ENCODE measurements at places on chromosomes 4 and X.
A peak's percentile ranks its signal among the peaks of the same experiment; 100 is the strongest.

DNA sequence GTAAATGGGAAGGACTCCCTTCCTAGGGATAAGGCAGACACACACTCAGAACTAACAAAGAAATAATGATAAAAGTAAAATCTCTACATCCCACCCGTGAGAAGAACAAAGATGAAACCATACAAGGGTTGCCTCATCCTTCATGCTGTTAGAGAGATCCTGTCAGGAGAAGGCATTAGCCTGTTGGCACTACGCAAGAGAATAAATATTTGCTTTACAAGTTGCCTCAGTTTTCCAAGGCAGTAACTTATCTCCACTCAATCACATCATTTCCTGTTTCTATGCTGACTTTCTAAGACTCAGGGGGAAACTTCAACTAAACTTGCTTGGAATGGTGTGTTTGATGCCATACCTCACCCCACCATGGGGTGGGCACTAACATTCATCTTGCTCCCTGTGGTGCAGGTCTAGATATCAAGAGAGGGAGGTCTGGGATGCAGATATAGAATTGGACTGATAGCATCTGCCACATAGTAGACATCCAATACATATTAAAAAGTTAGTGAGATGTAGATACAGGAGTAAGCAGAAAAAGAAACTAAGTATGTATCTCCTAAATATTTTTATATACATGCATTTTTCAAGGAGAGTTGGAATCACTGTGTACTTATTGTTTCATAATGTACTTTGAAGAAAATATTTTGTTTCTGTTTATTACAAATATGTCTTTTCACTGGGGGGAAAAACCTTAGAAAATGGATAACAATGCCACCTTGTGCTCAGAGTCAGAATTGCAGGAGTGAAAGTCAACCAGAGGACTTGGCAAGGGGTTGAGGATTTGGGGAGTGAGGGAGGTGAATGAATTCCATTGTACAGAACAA, 57.2 kb upstream of the BEX4 start:
- DNase-seq: no peak

DNA sequence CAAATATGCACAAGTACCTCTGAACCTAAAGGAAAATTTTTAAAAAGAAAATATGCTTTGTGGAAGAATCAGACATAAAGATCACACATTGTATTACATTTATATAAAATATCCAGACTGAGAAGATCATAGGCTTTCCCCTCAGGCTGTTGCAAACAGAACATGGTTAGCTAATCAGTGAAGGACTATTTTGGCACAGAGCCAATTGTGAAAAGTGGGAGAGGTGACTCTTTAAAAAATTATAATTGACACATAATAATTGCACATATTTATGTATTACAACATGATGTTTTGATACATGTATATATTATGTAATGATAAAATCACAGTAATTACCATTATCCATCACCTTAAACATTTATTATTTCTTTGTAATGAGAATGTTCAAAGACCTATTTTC, 44.1 kb upstream of the FOXR2 start:
- no peak for DNase-seq

DNA sequence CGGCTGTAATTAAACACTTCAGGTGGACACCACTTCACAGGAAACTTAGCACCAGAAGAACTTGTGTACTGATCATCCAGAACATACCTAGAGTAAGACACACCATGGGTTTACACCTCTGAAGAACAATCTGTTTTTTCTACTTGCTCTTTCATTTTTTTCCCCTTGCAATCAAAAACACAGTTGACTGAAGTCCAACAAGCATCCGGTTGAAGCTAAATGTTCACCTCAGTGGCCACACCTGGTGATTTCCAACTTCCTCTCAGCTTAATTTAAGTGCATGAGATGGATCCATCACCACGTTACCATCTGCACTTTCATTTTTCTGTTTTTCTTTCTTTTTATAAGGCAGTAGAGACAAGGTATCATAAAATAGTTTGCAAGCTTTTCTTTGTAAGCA, 4.9 kb upstream of the TXK start:
- no peak for DNase-seq

DNA sequence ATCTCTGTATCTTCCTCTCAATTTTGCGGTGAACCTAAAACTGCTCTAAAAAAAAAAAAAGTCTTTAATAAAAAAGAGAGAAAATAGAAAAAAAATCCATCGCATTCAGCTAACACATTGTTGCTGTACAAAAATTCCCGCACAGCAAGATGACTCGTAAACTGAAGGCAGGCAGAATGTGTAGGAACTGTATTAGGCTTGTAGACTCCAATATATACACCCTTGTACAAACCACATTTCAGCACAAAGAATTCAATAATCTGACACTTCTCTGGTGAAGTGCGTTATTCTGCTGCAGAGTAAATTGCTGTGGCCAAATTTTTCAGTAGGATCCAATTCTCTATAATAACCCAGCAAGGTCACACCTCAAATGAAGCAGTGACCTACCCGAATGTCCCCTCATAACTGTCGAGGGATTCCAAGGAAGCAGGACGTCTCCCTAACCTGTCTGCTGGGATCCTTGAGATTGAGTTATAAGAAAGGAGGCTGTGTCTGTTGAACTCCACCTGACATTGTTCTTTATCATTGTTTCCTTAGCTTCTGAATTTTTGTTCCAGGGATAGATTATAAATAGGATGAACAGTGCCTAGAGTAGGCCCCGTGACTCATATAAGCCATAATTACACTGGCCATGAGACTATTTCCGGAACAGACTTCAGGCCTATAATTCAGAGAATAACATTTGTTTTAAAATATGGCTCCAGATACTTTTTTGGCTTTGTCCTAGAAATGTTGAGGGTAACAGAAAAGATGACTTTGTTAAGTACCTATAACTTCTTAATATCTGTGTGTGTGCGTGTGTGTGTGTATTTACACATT, 348.3 kb downstream of the PCDH7 start:
- no peak for DNase-seq

- no peak for DNase-seq
Observed at GRCh38 chrX:39907964-39908661, 189.6 kb downstream of the BCOR start.

DNA sequence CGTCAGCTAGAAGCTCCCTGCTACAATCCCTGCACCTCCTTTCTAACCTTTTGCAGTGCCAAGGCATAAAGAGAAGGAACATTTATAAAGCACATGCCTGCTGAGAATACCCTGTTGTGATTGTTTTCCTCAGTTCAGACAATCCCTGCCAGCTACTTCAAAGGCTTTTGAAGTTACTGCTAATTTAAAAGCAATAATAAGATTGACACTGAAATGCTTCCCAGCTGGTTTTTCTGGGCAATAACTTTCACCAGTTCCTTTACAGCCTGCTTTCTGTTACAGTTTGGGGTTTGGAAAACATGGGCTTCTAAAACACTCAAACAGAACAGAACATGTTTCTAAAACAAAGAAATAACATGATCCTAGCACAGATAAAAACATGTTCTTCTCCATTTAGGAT, 232.3 kb upstream of the CPEB2 start:
- no peak for DNase-seq

DNA sequence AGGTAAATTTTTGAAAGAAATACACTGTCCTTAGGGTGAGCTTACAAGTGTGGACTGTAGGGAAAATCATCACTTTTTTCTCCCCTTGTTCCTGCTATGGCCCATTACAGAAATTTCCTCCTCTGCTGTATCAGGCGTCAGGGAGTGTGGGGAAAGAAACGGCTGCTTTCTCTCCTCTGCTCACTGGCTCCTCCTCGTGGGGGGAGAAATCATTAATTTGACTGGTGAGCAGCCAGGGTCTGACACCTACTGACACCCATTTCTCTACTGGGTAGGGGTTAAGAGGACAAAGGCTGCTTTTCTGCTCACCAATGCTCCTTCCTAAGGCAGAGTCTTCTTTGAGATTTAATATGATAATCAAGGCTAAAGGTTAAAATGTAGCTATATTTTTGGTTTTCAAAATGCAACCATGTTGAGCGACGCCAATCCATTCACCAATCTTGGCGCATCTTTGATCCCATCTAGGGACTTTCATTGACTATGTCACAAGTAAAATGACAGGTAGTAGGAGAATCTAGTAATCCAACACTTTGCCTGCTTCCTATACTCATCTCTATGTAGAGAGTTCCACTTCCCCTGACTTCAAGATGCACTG, 25.1 kb downstream of the SETD7 start:
- DNase-seq: peak; percentile 55

DNA sequence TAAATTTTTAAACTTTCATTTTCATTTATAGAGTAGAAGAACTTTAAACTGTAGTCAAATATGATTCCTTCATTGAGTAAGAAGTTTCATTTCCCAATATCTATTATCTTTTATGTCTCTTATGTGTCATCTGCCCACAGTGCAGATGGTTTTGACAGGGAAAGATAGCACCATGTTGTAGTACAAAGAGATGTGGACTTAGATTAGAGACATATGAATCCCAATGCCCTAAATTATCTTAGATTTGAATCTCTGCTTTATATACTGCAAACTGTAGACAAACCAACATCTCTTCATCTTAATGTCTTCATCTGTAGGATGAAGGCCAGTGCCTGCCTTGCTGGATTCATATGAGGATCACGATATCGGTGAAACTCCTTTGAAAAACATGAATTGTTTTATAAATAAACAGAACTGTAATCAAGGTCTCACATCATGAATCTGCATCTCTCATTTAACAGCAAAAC, 217.5 kb downstream of the BANK1 start:
- DNase-seq: no peak
